ENCODE measurements at places on chromosomes 11 and 22. TPM values are rescaled to one million over a fixed set of nuclear protein-coding genes. Genes with fewer than 3 reads are reported as not detected.

DNA sequence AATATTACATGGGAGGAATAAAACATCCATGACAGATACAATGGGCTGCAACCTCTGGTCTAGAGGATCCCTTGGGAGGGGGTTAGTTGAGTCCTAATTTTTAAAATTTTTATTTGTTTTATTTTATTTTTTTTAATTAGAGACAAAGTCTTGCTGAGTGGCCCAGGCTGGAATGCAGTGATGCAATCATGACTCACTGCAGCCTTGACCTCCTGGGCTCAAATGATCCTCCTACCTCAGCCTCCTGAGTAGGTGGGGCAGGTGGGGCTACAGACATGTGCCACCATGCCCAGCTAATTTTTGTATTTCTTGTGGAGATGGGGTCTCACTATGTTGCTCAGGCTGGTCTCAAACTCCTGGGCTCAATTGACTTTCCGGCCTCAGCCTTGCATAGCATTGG lies 43.1 kb downstream of the FDX1 start:
- DNase-seq: no peak

- no peak for DNase-seq
Measured at GRCh38 chr11:63694596-63694995, 13.3 kb downstream of the RTN3 start.

- no peak for DNase-seq
Measured at GRCh38 chr11:128476729-128477128, 110.6 kb downstream of the ETS1 start.

GRCh38 chr11:90134478-90135003 lies at the start of gene NAALAD2:
Gene NAALAD2 (plus strand): TSS chr11:90134663. CDS start chr11:90134759, 96 bp downstream.
- DNase-seq: no peak

Gene LIF
- total RNA-seq: 0.09 TPM

GRCh38 chr11:111538407-111539114 lies 2.0 kb upstream of the LAYN start:
- no peak for DNase-seq

Gene CALCA
- total RNA-seq: 3.1 TPM

DNA sequence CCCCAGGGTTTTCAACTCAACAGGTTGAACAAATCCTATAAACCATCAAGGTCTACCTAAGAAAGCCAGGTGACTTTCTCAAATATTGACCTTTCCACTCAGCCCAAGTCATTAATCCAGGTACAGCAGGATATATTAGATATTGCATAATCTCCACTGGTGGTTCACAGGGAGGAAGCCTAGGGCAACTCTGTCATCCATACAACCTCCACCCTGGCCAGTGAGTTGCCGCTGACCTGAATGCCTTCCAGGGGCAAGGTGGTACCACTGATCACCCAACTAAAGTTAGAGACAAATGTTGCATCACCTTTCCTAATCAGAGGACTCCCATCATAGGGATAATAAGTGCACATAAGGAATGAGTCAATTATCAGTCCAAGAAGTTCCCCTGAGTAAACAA lies 22.9 kb downstream of the GUCD1 start:
- no peak for DNase-seq

Measured in cerebellum (tissue), 4 donors.